GM23338 (cell line): ENCODE measurements at places on chromosomes 7 and 10. TPM values are rescaled to one million over a fixed set of nuclear protein-coding genes. Genes with fewer than 3 reads are reported as not detected.
A peak's percentile ranks its signal among the peaks of the same experiment; 100 is the strongest.

GRCh38 chr10:96556003-96556402 lies 30.8 kb downstream of the TM9SF3 start:
- no peaks in the 10 kb centered on the region; the same call in 1 of the 2 replicates for H3K4me1 ChIP-seq
- H3K4me3 ChIP-seq = no peak overlapping the region
- peak overlapping the region; percentile 26; the same call in 1 of the 2 replicates for H3K27ac ChIP-seq

DNA sequence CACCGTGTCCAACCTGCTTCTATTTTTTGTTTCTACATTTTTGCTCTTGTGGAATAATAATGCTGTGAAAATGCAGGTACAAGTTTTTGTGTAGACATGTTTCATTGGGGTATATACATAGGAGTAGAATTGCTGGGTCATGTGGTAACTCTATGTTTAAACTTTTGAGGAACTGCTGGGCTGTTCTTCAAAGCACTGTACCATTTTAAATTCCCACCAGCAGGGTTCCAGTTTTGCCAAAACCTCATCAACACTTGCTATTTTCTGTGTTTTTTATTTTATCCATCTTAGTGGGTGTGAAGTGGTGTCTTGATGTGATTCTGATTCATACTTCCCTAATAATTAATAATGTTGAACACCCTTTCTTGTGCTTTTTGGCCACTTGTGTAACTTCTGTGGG lies 138.6 kb downstream of the RGS10 start:
- H3K4me3 ChIP-seq = no peak overlapping the region
- no peak overlapping the region for H3K27ac ChIP-seq
- H3K36me3 ChIP-seq = no peaks in the 10 kb centered on the region
- H3K27me3 ChIP-seq = no peaks in the 10 kb centered on the region
- no peaks in the 10 kb centered on the region for H3K4me1 ChIP-seq
- DNase-seq = no peak

DNA sequence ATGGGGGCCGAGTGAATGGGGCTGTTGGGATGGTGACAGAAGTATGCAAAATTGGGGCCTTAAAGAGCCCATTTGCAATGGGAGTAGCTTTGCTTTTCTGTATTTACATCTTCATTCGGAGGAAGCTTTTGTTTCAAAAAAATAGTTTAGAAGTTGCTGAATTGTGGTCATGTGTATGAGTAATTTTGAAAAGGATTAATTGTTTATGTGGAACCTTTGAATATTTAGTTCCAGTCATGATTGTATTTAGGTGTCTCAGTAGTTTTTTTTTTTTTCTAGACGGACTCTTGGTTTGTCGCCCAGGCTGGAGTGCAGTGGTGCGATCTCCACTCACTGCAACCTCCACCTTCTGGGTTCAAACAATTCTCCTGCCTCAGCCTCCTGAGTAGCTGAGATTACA lies 37.2 kb downstream of the RBM33 start:
- DNase-seq = no peak
- H3K4me3 ChIP-seq = no peak overlapping the region
- H3K27me3 ChIP-seq = no peaks in the 10 kb centered on the region
- peaks cover 20% of the 10 kb centered on the region for H3K4me1 ChIP-seq
- no peak overlapping the region for H3K27ac ChIP-seq

Gene LEP
- total RNA-seq = not detected in 2 replicates

DNA sequence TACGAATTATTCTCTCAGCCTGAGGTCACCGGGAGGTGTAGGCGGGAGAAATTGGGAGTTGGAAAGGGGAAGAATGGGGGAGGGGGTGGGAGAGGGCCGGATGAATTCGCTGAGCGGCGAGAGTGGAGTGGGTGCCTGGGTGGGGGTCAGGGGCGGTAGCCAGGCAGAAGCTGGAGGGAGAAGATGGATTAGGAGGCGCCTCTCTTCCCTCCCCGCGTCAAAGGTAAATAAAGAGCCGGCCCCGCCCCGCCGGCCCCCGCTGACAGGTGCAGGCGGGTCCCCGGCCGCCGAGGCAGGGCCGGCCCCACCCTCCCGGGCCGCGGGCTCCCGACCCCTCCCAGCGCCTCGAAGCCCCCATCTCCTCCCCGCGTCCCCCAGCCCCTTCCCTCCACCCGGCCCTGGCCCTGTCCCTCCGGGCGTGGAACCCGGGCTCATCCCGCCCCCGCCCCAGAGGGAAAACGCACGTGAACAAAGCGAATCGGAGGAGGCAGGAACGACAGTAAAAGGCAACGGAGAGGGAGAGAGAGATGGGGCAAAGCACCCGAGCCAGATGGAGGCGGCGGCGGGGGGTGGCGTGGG lies 872 bp downstream of the FAM131B start:
- peak overlapping the region; percentile 91 for H3K4me3 ChIP-seq
- peak; percentile 69 for DNase-seq
- peak overlapping the region; percentile 74; the same call in 1 of the 2 replicates for H3K27ac ChIP-seq
- peaks cover 11% of the 10 kb centered on the region for H3K36me3 ChIP-seq
- peaks cover 16% of the 10 kb centered on the region for H3K4me1 ChIP-seq

Gene ABCB8
- total RNA-seq = 27.1 and 41.1 TPM in 2 replicates

GRCh38 chr7:24902276-24902675 lies 77.7 kb downstream of the OSBPL3 start:
- no peaks in the 10 kb centered on the region for H3K27me3 ChIP-seq
- H3K4me3 ChIP-seq = no peak overlapping the region

Gene PLCE1
- total RNA-seq = 0.08 and 0.10 TPM in 2 replicates

DNA sequence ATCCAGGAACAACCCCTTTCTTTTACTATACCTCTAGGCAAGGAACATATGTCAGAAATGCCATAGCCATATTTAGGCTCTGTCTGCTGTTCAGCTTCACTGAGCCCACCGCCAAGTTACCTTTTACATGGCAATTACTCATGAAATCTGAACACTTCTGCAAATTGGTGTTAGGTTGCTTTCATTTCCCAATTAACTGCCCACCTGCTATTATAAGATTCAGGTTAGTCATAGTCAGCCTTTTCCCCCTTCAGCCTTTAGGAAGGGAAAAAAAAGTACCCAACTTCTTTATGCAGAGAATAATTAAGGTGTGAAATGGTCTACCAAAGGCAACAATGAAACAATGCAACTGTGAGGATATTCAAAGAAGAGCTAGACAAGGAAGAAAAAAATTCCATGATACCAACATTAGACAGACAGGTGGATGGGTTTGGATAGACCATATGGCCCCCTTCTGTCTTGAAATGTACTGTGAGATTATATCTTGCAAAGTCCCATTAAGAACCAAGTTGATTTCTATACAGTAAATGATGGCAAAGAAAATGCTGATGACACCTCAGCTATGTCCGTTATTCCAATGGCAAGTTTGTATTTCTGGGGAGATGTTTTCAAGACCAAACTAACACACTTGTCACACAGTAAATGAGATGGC lies 442.1 kb upstream of the NRP1 start:
- no peaks in the 10 kb centered on the region for H3K36me3 ChIP-seq
- no peak overlapping the region for H3K4me3 ChIP-seq
- H3K27me3 ChIP-seq = no peaks in the 10 kb centered on the region
- no peak overlapping the region for H3K27ac ChIP-seq
- no peak for DNase-seq
- peaks cover 16% of the 10 kb centered on the region for H3K4me1 ChIP-seq

DNA sequence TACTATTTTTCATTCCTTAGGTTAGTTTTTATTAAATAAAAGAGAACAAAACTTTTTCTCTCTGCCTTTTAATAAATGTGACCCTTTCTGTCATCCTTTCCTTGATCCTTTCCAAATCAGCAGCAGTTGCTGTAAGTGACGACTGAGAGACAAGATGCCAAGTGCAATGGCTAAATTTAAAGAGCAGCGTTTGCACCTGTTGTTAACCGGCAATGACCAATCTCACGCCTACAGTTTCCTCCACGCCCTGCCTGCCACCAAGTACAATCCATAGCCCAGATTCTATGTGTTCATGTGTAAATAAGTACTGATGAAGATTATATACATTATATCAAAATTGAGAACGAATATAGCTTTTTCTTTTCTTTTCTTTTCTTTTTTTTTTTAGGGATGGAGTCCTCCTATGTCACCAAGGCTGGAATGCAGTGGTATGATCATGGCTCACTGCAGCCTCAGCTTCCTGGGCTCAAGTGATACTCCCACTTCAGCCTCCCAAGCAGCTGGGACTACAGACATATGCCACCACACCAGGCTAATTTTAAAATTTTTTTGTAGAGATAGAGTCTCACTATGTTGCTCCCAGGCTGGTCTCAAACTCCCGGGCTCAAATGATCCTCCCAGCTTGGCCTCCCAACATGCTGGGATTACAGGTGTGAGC lies 6.5 kb upstream of the MCU start:
- DNase-seq = no peak
- no peak overlapping the region for H3K4me3 ChIP-seq
- no peak overlapping the region for H3K27ac ChIP-seq

GRCh38 chr10:14705548-14706230 lies 69.0 kb downstream of the FAM107B start:
- H3K4me1 ChIP-seq = peaks cover 20% of the 10 kb centered on the region
- 0 out of 2 replicates have a peak overlapping the region, but pooled peaks have one; percentile 40 for H3K27ac ChIP-seq
- no peaks in the 10 kb centered on the region for H3K27me3 ChIP-seq
- H3K36me3 ChIP-seq = no peaks in the 10 kb centered on the region

- no peaks in the 10 kb centered on the region for H3K4me1 ChIP-seq
- H3K4me3 ChIP-seq = no peak overlapping the region
- no peaks in the 10 kb centered on the region for H3K36me3 ChIP-seq
- H3K27ac ChIP-seq = no peak overlapping the region
- no peaks in the 10 kb centered on the region for H3K27me3 ChIP-seq
- DNase-seq = no peak
Measured at GRCh38 chr7:2129323-2130095, 103.2 kb downstream of the MAD1L1 start.

- H3K27ac ChIP-seq = no peak overlapping the region
- H3K4me1 ChIP-seq = peaks cover 3% of the 10 kb centered on the region; the same call in 1 of the 2 replicates
- no peaks in the 10 kb centered on the region for H3K36me3 ChIP-seq
- H3K4me3 ChIP-seq = no peak overlapping the region
- H3K27me3 ChIP-seq = no peaks in the 10 kb centered on the region
Measured at GRCh38 chr10:102613785-102614184, 30.5 kb upstream of the TRIM8 start.

GRCh38 chr10:86362586-86363183 lies 3.9 kb downstream of the GRID1 start:
- peak overlapping the region; percentile 69 for H3K4me3 ChIP-seq
- H3K36me3 ChIP-seq = no peaks in the 10 kb centered on the region
- H3K4me1 ChIP-seq = peaks cover 19% of the 10 kb centered on the region
- peaks cover 78% of the 10 kb centered on the region for H3K27me3 ChIP-seq

DNA sequence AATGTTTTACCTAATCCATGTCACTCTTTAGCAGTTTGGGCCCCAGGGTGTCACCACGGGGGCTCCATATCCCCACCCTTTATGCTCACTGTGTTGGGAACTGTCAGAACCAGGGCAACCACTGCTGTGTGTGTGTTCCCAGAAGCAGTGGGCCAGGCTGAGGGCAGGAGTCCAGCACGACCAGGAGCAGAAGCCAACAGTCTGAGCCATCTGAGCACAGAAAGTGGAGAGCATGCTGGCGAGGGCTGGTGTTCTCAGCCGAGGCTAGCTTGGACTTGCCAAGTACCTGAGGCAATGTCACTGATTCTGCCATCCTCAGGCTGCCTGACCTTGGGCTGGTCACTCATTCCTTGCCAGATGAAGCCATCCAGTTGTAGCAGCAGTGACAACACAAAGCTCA lies 285.0 kb downstream of the BMPER start:
- no peak overlapping the region for H3K4me3 ChIP-seq
- H3K36me3 ChIP-seq = no peaks in the 10 kb centered on the region
- no peak for DNase-seq
- H3K4me1 ChIP-seq = no peaks in the 10 kb centered on the region

DNA sequence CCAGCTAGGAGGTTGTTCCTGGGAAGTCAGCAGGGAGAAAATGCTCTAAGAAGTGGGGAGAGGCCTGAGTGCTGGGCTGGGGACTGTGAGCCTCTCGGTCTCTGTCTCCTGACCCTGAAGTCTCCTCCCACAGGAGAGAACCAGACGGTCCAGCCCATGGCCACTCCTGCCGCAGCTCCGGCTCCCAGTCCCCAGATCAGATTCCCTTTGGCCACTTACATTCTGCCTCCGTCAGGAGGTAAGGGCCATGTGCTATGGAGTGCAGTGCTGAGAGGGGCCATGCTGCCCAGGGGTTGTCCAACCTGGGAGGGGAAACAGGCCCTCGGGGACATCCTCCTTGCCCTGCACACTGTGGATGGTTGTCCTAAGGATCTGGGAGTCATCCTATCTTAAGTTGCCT lies 21.3 kb upstream of the ZNF467 start:
- no peak for DNase-seq
- H3K27me3 ChIP-seq = peaks cover 15% of the 10 kb centered on the region
- no peaks in the 10 kb centered on the region for H3K4me1 ChIP-seq

DNA sequence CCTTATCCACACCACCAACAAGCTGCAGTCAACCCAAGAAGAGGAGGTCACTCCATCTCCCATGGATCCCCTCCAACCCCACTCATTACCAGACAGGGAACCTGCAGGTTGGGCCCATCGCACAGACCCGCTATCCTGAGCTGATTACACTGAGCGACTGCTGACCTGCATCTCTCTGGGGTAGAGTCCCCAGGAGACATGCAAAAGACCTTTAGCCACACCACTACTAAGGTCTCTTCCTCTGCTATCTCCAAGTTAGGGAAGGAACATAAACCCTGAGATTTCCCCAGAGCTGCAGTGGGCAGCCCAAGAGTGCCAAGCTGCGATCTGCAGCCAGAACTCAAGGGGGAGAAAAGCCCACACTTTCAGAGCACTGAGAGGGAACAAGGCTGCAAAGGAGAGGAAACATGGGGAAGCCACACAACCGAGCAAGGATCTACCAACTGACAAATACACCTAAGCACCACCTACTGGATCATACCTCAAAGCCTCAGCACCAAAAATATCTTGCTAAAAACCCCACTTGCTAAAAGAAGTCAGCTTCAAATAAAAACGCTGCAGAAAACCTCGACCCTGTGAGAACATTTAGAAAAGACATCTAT lies 298.2 kb downstream of the SORCS1 start:
- no peaks in the 10 kb centered on the region for H3K4me1 ChIP-seq
- peak; percentile 6 for DNase-seq
- H3K27me3 ChIP-seq = no peaks in the 10 kb centered on the region
- H3K27ac ChIP-seq = no peak overlapping the region
- H3K4me3 ChIP-seq = no peak overlapping the region

Gene STEAP2
- total RNA-seq = 20.9 and 22.0 TPM in 2 replicates

- H3K36me3 ChIP-seq = no peaks in the 10 kb centered on the region
- no peaks in the 10 kb centered on the region for H3K27me3 ChIP-seq
- H3K27ac ChIP-seq = no peak overlapping the region
- no peak for DNase-seq
- H3K4me1 ChIP-seq = peaks cover 3% of the 10 kb centered on the region; the same call in 1 of the 2 replicates
- H3K4me3 ChIP-seq = no peak overlapping the region
Measured at GRCh38 chr7:84901366-84901765, 285.5 kb downstream of the SEMA3D start.

Gene EIF5AL1
- total RNA-seq = 2.0 and 2.1 TPM in 2 replicates

- H3K4me1 ChIP-seq = no peaks in the 10 kb centered on the region; the same call in 1 of the 2 replicates
- peaks cover 26% of the 10 kb centered on the region for H3K27me3 ChIP-seq
- no peak overlapping the region for H3K4me3 ChIP-seq
- no peak for DNase-seq
- H3K27ac ChIP-seq = no peak overlapping the region
- no peaks in the 10 kb centered on the region for H3K36me3 ChIP-seq
Measured at GRCh38 chr7:64873517-64873916, 29.6 kb upstream of the ZNF273 start.

GRCh38 chr10:79335094-79335469 lies 12.2 kb upstream of the PPIF start:
- H3K4me3 ChIP-seq = no peak overlapping the region
- no peak overlapping the region for H3K27ac ChIP-seq
- no peaks in the 10 kb centered on the region for H3K27me3 ChIP-seq
- DNase-seq = no peak
- H3K36me3 ChIP-seq = no peaks in the 10 kb centered on the region

- H3K4me1 ChIP-seq = no peaks in the 10 kb centered on the region
- no peak for DNase-seq
- 0 out of 2 replicates have a peak, but pooled peaks cover 3% of the 10 kb centered on the region for H3K36me3 ChIP-seq
- no peaks in the 10 kb centered on the region for H3K27me3 ChIP-seq
Measured at GRCh38 chr10:115854740-115855435, 418.1 kb downstream of the GFRA1 start.
